Mesenteric fat pad (tissue), 1 donor: ENCODE measurements at places on chromosomes 1 and 21. TPM values are rescaled to one million over a fixed set of nuclear protein-coding genes. Genes with fewer than 3 reads are reported as not detected.

Gene TMEM240
- total RNA-seq = 1.4 TPM

Gene HSD3B1
- not detected for total RNA-seq

GRCh38 chr1:180387413-180387812, 115.0 kb downstream of the ACBD6 start:
- no peak for DNase-seq

DNA sequence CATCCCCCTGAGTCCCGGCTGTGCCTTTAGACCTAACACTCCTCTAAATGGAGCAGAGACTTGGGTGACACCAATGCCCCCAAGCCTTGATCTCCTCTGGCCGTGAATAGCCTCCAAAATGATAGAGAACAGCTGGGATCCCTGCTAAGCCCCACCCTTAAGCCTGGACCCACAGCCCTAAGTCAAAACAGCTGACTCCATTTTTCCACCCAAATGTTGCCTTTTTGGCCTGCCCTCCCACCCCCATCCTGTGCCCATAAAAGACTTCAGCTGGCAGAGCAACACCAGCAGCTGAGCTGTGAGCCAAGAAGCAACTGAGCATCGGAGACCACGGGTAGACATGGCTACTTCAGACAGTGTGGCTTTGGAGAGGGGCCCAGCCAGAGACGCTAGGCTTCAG, 420.8 kb downstream of the NPHP4 start:
- peak; percentile 47 for DNase-seq

DNA sequence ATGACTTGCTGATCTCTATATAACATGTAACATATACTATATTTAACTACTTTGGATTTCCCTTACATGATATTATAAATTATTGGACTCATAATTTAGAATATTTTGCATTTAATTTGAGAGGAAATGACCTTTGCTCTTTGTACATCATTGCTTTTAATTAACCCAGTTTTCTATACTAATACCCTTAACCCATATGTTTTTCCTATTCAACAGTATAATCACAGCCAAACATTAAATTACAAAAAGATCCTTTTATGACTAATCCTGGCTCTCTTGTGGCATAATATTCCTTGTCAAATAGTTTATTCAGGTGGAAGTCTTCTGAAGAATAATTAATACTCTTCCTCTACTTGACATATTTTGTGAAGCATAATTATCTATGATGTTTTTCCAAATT, 56.0 kb upstream of the GPR52 start:
- DNase-seq = no peak

- no peak for DNase-seq
Observed at GRCh38 chr1:165403835-165404482, 41.0 kb downstream of the RXRG start.

GRCh38 chr1:246566128-246566812, at the start of the genes CNST and TFB2M:
Gene CNST (plus strand): TSS chr1:246566456. CDS start chr1:246591563, 25,107 bp downstream.
Gene TFB2M (minus strand): TSS chr1:246566261. CDS start chr1:246566138, 123 bp downstream.
- DNase-seq = peak; percentile 99

- no peak for DNase-seq
Observed at GRCh38 chr21:36743008-36743407, 44.1 kb downstream of the SIM2 start.

GRCh38 chr1:17122521-17123164, 3.4 kb upstream of the PADI2 start:
- DNase-seq = no peak

GRCh38 chr1:16927256-16927655, 5.5 kb downstream of the CROCC start:
- DNase-seq = no peak

- DNase-seq = no peak
Observed at GRCh38 chr1:205497351-205497750, 7.1 kb upstream of the CDK18 start.

DNA sequence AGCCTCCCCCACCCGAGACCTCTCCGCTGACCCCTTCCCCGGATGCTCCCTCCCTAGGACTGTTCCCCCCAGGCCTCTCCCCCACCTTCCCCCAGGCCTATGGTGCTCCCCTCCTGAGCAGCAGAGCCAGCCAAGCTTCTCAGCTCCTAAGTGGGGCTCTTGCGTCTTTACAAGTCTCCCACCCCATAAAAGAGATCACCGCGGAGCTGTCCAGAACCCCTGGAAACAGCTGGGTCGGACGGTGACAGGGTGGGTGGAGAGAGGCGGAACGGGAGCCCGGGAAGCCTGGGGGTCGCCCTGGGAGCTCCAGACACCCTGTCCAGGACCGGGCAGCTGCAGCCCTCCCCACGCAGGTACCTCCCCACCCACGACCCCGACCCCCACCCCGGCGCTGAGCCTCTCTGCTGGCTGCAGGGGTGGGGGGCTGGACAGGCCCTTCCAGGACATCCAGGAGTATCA, 61.2 kb downstream of the WNT9A start:
- DNase-seq = peak; percentile 75

- DNase-seq = no peak
Observed at GRCh38 chr1:157496121-157496526, 56.2 kb downstream of the FCRL5 start.

- no peak for DNase-seq
Observed at GRCh38 chr1:201356236-201356635, 21.2 kb downstream of the TNNT2 start.
